Lung (tissue), 17 donors: ENCODE measurements at places on chromosomes 7 and 10. TPM values are rescaled to one million over a fixed set of nuclear protein-coding genes. Genes with fewer than 3 reads are reported as not detected.
A peak's percentile ranks its signal among the peaks of the same experiment; 100 is the strongest.

DNA sequence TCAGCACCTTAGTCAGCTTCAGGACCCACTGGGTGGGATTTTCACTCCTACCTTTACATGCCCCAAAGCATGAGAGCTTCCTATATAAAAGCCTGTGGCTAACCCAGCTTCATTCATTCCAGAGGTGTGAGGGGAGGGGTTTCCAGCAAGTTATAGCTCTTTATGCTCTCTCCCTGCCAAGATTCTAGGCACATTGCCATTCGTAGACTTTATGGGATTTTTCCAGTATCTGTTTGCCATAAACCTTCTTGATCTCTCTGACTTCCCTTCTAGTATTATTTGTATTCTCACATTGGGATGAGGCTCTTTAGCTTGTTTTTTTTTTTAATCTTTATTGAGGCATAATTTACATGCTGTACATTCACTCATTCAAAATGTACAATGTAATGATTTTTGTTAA, 67.5 kb downstream of the POU6F2 start:
- peak; percentile 28 for DNase-seq

MSMB gene
- not detected for total RNA-seq

PNLIPRP3 gene
- not detected for total RNA-seq

- DNase-seq = no peak
These were observed 173.2 kb downstream of the RTKN2 start for GRCh38 chr10:62095181-62096122.

EBF3 gene
- total RNA-seq = not detected
